ENCODE measurements at places on chromosomes 3 and 15.

- no peak for DNase-seq
Observed at GRCh38 chr3:46393554-46394434, 13.1 kb downstream of the CCR5AS start.

GRCh38 chr15:64987136-64987535 is 2.6 kb downstream of the SPG21 start:
- no peak for DNase-seq

DNA sequence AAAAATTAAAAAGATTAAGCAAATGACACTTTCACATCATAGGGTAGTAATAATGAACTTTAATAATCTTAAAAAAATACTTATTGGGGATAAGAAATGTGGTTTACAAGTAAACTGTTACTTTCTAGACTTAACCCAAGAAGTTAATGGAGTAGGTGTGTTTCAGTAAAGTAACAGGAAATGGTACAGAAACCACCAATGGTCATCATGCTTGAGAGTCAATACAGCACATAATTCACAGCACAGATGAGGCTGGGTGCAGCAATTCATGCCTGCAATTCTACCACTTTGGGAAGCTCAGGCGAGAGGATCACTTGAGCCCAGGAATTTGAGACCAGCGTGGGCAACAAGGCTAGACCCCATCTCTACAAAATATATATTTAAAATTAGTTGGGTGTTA is 11.5 kb upstream of the USP50 start:
- no peak for DNase-seq

DNA sequence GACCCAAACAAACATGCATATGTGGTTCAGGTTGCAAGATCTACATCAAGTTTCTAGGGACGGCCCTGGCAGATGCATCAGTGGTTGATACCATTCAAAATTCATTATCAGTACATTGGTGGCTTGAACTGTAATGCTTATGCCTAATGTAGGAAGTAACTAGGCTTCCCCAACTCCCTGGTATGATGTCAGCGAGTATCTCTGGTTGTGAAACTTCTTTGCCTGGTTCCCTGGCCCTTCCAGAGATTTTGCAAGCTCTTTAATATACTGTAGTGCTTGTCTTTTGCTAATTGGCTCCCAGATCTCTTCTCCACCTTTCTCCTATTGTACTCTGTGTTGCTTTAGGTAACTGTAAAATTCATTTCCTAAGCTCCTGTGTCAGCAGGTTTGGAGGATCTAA is 114.8 kb upstream of the RARB start:
- no peak for DNase-seq

GRCh38 chr3:103052236-103052830 is 617.5 kb downstream of the ZPLD1 start:
- no peak for DNase-seq

DNA sequence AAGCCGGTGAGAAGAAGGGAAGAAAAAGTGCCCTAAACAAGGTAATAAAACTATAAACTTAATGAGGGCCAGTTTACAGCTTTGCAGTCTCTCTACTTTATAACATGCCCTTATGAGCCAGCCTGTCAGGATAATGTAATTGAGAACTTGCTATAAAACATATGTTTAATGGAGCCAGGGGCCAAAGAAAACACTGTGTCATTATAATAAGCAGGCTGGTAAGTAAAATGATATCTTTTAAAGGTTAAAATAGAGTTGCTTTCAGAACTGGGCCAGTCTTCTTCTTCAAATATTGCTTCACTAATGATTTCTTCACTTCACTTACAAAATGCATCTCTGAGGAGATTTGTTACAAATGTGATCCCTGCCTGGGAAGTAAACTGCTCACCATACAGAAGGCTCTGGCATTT is 192.5 kb downstream of the SHOX2 start:
- no peak for DNase-seq

DNA sequence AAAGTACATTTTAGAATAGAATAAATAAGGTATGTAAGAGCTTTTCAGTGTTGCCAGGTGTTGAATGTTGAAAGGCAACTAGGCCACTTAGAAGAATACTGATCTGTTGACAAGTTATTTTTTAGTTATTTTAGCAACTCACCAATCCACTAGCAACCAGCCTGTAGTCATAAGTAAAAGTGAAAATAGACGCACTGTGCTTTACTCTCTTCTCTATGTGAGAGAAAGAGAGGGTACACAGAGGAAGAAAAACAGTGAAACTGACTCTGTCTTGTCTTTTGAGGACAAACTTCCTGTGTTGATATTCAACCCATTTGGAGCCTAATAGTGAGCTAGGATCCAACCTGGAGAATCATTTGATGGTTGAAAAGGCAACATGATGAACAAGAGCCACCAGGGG is 327.1 kb upstream of the GOLIM4 start:
- DNase-seq: no peak

DNA sequence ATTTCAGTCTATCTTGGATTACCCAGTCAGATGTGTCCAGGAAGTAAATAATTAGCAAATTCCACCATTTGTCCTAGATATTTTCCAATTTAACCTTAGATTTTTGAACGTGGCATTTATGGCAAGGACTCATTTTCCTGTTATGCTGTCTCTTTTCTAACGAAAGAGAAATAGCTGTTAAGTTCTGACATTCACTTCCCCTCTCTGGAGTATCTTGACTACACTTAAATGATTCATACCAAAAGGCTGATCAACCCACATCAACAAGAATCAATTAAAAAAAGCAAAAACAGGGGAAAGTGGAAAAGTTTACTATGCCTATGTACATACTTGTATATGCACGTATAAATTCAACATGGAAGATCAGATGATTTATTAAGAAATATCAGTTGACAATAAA is 149.9 kb downstream of the FRMD5 start:
- DNase-seq: no peak

- DNase-seq: no peak
Observed at GRCh38 chr15:73172508-73172907, 120.2 kb downstream of the NEO1 start.

DNA sequence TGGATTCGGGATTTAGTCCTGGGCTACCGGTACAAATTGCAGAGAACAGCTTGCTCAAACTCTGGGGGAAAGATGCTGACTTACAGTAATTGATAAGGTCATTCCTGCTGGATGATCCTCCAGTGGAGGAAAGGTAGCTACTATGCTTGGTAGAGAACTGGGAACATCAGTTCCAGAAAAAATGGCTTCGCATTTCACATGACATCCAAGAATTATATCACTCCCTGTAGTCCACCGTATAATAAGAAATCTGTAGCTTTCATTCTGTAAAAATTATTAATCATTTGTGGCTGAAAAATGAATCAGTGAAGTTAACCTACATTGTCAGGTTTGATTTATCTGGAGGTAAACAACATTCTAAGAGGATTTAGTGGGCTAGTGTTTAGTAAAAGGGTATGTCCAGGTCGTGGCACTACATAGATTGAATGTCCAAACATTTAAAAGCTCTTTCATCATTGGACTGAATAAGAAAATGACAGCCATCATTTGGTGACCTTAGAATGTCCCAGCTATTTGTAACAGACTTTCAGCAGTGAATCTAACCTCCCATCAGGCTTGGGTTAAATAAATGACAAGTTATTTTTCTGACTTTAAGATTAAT is 203.2 kb upstream of the TMCO5A start:
- no peak for DNase-seq

- DNase-seq: no peak
Observed at GRCh38 chr3:4887177-4887576, 92.1 kb upstream of the BHLHE40 start.

DNA sequence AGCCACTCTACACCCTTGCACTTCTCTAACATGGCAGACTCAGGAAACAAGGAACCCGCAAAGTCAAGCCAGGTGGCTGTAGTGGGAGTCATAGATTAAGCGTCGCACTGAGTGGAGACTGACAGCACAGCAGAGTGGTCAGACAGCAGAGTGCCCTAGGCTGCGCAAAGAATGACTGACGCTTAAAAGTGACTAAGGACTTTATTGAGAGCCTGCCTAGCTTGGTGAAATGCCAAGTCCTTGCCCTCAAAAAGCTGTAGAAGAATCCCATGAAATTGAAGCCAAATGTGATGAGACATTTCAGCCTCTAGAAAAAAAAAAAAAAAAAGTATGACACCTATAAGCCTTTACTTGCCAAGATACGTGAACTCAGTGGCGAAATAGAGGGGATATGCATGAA is 30.2 kb downstream of the NCEH1 start:
- DNase-seq: no peak

- no peak for DNase-seq
Observed at GRCh38 chr3:66419036-66419435, 81.8 kb downstream of the LRIG1 start.

DNA sequence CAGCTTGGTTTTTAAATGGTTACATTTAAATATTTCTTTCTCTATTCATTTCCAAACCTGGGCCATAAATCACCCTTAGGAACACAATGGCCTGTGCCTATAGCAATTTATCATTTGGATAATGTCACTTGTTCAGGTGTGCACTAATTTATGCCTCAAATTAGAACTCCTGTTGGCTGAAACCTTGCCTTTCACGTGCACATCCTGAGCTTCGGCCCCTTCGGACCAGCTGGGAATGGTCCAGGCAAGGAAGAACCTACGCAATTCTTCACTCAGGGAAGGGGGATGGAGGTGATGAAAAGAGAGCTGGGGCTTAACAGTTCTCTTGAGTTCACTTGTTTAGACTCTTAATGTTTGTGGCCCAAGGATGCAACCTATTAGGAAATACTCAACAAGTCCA is 324.1 kb upstream of the ICE2 start:
- DNase-seq: no peak

DNA sequence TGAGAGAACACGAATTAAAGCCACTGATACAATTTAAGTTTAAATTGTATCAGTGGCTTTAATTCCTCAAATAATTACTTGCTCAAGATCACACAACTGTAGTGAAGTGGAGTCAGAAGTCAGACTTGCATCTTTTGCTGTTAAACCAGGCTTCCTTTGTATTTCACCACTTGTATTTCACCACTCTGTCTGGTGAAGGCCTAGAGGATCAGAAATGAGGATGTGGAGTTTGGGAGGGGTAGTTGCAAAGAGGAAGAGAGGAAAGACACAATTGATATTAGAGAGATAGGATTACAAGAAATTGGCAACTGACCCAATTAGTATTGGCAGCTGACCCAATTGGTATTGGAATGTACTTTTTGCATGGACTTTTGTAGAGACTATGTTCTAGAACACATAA is 288.1 kb upstream of the GPR149 start:
- DNase-seq: no peak

DNA sequence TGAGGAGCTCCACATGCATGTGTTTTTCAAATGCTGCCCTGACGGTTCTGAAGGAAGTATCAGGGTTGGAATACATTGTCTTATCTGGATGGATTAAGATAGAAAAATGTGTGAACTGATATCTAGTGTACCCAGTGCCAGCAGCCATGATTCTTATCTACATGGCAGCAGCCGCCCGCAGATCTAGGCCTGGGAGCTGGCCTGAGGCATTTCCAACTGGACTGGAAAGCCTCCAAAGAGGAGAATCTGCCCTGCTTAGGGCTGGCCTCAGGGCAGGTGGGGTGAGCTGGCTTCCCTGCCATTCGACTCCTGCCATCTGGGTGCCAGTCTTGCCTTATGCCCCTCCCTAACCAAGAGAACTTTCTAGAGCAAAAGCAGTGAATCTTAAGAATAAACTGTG is 125.8 kb downstream of the SSR3 start:
- no peak for DNase-seq

DNA sequence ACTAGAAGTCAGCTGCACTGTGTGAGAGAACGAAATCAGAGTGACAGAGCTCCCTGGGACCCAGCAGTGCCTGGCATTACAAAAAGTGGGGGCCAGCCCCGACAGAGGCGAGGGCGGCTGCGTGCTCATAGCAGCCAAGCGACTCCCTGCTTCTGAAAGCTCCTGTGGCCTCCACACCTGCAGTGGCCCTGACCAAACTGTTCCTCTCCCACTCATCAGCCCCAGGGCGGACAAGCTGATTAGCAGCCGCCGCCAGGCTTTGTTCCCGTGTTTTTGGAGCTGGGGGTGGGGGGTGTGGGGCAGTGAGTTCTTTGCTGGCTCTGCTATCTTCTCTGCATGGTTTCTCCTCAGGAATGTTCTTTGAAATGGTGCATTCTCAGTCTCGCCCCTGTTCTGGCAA is 58.1 kb downstream of the DGKG start:
- no peak for DNase-seq

DNA sequence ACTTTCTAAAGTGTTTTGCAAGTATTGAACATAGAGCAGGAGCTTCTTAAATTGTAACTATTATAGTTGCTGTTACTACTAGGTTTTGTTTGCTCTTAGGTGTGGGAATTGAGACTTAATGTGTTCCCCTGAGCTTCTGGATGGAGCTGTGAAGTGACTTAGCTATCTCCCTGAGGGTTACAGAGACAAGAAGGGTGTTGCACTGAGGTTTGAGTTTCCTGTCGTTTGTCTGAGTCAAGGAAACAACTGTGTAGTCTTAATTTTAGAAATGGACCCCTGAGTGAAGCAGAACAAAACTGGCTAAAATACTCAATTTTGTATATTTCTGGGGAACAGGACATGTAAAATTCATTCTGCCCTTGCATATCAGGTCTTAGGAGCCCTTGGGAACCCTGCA is 20.4 kb downstream of the TTC21A start:
- no peak for DNase-seq

- DNase-seq: no peak
Observed at GRCh38 chr3:116524453-116525210, 79.3 kb upstream of the LSAMP start.

- no peak for DNase-seq
Observed at GRCh38 chr3:124599779-124600693, 130.2 kb upstream of the UMPS start.

GRCh38 chr15:80727196-80727595 is 32.1 kb downstream of the ABHD17C start:
- no peak for DNase-seq

- no peak for DNase-seq
Observed at GRCh38 chr3:10993729-10994065, 1.1 kb downstream of the SLC6A1 start.

- DNase-seq: no peak
Observed at GRCh38 chr3:105974381-105974780, 105.6 kb upstream of the CBLB start.

GRCh38 chr3:41394896-41395295 is 195.6 kb downstream of the CTNNB1 start:
- no peak for DNase-seq

DNA sequence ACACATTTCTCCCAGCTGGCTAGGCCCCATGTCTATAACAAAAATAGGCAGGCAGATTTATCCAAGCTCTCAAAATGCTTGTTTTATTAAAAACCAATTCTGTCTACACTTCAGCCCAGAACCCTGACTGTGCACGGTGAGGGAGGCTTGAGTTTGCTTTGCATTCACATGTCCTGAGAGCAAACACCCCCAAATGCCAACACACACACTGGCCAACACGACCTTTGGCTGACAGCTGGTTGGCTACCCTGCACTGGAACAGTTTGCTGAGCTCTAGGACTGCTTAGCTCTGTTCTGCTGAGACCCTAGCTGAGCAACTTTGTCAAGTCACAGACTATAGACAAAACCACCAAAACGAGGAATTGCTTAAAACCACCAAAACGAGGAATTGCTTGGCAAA is 3.6 kb downstream of the STIMATE start:
- no peak for DNase-seq

- no peak for DNase-seq
Observed at GRCh38 chr3:158974904-158975303, 173.1 kb downstream of the MFSD1 start.
